ENCODE measurements at places on chromosomes 1 and 21. TPM values are rescaled to one million over a fixed set of nuclear protein-coding genes. Genes with fewer than 3 reads are reported as not detected.

Gene RGS18
- total RNA-seq, result not detected

Gene CA14
- 31.9 TPM for total RNA-seq

Gene KCNQ4
- total RNA-seq, result 0.89 TPM

Gene SLC50A1
- 25.1 TPM for total RNA-seq

Gene SYPL2
- 0.47 TPM for total RNA-seq

DNA sequence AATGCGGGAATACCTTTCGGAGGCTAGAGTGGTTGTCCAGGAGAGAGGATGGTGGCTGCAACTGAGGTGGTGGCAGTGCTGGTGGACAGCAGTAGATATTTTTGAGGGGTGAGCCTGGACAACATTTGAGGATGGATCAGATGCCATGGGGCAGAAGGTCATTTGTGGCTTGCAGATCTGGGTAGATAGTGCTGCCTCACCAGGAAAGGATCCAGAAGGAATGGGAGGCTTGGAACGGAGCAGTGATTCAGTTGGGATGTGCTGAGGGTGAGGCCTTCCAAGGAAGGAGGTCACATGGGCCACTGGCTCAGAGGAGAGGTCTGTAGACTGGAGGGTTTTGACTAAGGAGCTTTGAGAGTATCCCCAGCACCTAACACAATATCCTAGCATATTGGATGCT is 110.8 kb upstream of the KAZN start:
- no peak for DNase-seq

DNA sequence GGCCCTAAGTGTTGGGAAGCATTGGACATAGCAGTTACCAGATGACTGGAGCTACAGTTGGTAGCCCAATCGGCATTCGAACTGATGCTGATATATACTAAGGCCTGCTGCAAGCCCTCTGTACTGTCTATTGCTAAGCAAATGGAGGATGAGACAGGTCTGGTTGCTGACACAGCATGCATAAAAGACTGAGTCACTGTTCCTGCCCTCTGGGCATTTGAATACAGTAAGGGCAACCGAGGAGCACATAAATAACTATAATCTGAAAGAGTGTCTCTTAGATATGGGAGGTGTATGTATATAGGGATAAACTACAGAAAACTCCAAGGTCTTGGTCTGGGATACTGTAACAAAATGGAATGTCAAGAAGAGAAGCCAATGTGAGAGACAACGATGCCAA is 16.8 kb upstream of the MARK1 start:
- no peak for DNase-seq

DNA sequence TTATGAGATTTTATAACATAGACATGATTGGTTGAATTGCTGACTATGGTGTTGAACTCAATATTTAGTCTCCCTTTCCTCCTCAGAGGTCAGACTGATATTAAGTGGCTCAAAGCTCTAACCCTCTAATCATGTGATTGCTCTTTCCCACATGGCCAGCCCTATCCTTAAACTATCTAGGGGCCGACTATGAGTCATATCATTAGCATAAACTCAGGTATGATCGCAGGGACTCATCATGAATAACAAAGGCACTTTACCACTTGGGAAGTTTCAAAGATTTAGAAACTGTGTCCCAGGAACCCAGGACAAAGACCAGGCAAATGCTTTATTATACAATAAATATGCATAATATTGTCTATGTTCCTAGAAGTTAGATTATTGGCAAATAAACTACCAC is 894.6 kb upstream of the NEGR1 start:
- no peak for DNase-seq

DNA sequence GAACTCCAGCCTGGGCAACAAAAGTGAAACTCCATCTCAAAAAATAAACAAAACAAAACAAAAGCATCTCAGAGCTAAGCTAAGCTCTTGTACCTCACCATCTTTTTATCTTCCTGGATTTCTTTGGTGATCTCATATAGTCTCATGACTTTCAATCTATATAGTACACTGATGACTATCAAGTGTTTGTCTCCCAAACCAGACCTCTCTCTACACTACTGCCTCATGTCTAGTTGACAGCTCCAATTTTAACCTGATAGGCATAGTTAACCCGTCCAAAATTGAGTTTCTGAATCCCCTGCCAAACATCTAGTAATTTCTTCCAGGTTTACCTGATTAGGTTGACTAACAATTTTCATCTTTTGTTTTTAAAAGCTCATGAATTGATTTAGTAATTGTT is 151.7 kb downstream of the COP1 start:
- DNase-seq, result no peak

DNA sequence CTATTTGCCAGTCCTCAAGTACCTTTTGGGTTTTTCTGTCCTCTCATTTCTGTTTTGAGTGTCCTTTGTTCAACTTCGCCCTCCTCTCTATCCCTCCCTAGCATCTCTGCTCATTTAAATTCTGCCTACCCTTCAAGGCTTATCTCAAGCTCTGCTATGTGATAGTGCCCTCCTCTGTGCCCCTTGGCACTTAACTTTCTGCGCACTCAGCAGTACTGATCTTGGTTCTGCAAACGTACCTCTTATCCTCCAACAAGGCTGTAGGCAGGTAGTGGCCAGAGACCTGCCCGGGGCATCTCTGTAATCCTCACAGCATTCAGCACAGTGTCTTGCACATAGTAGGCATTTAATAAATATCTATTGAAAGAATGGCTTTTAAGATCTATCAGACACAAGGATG is 5.3 kb upstream of the IL20 start:
- no peak for DNase-seq

- no peak for DNase-seq
Observed at GRCh38 chr1:115036814-115037507, 7.3 kb downstream of the TSHB start.

- DNase-seq, result no peak
Observed at GRCh38 chr1:93575621-93576284, 105.9 kb downstream of the BCAR3 start.

DNA sequence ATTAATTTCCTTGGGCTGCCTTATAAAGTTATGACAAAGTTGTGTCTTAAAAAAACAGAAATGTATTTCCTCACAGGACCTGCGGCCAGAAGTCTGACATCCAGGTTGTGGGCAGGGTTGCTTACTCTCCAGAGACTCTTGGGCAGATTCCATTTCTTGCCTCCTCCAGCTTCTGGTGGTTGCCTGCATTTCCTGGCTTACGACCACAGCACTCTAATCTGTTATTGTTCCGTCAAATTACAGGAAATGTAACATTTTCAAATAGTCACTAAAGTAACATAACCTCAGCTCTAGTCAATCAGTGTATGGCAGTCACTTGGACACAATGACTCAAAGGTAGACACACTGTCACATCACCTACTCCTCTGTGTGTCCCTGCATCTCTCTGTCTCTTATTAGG is 226.8 kb downstream of the DNAH14 start:
- no peak for DNase-seq

DNA sequence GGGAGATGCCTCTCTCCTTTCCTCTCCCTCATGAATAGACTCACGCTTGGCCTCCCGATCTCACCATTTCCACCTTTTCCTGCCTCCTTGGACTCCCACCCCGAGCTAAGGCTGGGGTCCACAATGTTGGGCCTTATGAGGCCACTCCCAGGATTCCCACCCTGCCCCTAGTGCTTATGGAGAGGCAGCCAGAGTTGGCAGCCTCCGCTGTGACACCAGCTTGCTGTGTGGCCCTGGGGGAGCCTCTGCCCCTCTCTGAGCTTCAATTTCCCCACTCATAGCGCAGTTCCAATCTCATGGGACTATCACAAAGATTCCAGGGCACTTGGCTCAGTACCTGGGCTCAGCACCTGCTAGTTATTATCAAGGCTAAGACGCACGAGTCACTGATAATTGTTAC is 118.7 kb upstream of the WNT4 start:
- no peak for DNase-seq

Data from neural crest cell (in vitro differentiated cells).